ENCODE measurements at places on chromosomes 5 and 9.

- no peak for DNase-seq
These were observed 16.6 kb downstream of the USP20 start for GRCh38 chr9:129851821-129852220.

GRCh38 chr9:71758277-71758676, 10.0 kb downstream of the CEMIP2 start:
- DNase-seq: no peak

GRCh38 chr5:17455942-17456341, 42.1 kb upstream of the TAF11L2 start:
- DNase-seq: no peak

- no peak for DNase-seq
These were observed 452.9 kb upstream of the DMAC1 start for GRCh38 chr9:8252445-8252844.

GRCh38 chr5:151688436-151688835, 1.7 kb upstream of the SPARC start:
- DNase-seq: no peak

DNA sequence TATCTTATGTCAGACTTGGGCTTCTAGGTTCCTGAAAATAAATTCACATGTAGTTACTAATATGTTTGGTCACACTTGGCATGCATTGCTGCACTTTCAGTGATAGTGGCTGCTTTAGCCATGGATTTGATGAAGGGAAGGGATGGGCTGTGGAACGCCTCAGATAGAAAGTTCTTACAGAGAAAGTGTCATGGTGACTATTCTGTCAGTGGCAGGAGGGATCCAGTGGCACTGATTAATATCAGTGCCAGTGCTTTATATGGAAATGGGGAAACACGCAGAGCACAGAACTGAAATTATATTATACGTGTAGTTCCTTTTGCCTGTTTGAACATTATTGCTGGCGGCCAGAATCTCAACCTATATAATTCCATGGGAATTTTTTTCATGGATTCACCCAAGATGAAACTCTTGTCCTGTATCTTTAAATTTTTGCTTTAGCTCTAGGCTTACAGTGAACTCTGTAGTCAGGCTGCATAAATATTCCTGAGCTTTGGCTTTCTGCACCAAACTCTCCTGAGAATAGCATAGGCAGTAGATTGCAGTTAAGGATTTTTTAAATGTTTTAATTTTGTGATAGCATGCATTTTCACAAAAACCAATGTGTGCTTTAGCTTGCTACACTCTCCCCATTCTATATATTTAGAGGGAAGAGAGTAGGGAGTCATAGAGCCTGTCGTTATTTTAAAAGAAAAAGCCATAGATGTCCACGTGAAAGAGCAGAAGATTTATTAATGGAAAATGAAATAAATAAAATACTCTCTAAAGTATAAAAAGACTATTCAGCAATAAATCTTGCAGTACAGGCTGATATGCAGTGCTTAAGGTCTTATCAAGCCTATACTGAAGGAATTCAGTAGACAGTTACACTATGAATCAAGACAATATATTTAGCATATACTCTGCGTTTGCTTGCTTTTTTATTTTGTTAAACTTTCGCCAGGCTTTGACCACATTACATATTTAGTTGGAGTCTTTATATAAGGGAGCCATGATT, 98.7 kb downstream of the EDIL3 start:
- no peak for DNase-seq

DNA sequence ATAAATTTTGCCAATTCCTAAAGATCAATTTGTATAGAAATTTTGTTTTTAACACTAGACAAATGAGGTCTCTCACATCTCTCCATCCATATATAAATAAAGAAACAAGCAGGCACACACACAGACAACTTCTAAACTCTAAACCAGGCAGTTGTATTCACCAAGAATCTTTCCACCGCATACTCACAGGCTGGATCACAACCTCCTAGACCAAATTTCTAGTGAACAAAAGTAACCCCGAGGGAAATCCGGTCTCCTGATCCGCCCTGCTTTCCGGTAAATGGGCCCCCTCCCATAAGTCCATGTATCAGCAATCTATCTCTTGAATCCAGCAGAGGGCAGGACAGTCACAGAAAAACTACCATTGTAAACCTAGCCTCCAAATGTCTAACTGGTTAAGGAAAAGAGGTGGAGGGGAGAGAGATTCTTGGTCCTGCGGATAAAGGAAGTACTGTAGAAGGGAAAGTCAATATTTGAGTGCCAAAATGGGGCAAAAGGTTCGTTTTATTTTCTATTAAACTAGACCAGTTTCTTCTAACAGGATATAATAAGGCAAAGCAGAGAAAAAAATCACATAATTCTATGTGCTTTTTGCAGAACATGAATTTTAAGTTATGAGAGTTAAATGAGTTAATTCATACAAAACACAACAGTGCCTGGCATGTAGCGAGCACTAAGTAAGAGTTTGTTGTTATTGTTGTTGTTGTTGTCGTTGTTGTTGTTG, 4.8 kb upstream of the SMU1 start:
- DNase-seq: no peak

GRCh38 chr5:54881286-54882005, 103.9 kb downstream of the ESM1 start:
- no peak for DNase-seq

- no peak for DNase-seq
These were observed 337.1 kb upstream of the SGCD start for GRCh38 chr5:155989879-155990278.

DNA sequence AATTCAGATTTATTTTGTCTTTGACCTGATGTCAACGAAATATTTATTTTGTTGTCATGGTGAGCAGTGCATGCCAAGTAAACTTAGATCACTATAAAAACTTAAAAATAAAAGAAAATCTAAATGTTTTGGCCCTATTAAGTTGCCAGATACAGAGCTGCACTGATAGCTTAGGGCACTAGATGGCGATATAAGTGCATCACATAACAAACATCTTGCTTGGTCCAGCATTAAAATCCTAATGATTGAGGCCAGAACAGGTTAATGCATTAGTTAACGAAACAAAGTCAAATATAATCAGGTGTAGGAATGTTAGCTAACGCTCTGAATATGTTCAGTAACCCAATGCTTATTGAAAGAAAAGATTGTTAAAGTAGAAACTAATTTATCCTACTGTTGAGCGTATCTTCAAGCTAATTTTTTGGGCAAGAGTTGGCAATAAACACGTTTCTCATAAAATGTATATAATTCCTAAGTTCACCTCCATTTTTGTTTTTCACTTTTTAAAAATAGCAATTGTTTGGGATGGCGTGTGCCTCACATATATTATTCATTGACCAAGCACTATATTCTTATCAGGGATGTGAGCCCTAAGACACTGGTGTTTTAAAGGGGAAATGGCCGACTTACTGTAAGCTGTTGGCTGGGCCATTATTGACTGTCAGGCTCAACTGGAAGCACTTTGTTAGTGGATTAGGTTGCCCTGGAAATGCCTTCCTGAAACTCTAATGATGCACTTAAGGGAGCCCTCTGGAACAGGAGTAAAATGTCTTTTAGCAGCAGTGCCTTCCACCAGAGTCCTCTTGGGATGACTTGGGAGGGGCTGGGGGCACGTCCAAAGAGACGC, 33.3 kb downstream of the KCTD16 start:
- DNase-seq: peak; percentile 49

DNA sequence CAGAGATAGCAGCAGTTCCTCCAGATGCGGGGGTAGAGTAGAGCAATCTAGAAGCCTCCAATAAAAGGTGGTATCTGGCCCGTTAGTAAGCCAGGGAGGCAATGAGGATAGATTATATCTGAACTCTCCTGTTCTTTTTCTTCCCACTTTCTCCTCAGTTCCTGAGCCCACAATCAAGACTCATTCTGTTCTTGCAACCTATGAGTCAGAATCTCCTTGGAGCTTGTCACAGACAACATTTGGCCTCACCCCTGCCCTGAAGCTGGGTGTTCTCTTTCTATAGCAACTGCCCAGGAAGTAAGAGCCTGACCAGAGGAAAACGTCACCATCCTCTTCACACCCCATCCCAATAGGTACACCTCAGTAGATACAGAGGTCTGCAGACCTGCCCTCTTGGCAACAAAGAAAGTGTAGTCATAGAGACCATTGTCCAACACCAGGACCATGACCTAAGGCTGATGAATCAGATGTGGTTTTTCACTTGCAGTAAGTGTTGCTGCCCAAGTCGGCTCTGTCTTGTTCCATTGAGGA, 76.3 kb upstream of the PCA3 start:
- no peak for DNase-seq

DNA sequence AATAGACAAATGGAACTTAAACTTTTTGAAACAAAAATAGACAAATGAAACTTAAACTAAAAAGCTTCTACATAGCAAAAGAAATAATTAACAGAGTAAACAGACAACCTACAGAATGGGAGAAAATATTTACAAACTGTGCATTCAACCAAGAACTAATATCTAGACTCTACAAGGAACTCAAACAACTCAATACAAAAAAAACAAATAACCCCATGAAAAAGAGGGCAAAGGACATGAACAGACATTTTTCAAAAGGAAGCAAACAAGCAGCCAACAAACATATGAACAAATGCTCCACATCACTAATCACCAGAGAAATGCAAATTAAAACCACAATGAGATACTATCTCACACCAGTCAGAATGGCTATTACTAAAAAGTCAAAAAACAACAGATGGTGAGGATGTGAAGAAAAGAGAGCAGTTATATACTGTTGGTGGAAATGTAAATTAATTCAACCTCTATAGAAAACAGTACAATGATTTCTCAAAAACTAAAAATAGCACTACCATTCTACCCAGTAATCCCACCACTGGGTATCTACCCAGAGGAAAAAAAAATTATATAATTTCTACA, 170.8 kb upstream of the RGMB start:
- no peak for DNase-seq

DNA sequence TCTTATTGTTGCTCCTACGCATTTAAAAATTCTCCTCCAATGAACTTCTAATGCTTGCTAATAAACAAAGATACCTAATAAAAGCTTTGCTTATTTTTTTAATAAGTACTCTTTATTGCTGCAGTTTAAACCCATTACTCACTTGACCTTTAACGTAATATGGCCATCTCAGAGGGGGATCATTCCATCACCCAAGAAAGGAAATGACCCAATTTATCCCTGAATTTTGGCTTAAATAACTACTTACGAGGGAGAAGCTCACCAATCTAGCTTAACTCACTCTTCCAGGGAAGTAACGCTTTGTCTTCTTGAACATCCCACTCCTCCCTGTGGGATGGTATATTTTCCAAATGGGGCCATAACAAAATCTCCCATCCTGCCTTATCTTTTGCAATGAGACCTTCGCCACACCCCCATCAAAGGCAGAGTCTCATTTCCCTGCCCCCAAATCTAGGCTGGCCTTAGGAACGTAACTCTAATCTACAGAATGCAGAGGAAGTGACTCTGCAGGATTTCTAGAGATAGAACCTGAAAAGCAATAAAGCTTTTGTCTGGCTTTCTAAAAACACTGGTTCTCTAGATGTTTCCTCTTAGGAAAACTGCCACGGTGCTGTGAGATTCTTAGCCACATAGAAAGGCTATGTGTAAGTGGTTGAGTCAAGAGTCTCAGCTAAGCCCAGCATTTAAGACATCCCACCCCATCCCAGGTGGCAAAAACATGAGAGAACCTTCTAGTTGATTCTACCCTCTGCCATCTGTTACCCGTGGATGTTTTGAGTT, 310.0 kb downstream of the ASTN2 start:
- no peak for DNase-seq

- no peak for DNase-seq
These were observed 13.8 kb downstream of the VAV2 start for GRCh38 chr9:133978226-133978898.

- DNase-seq: no peak
These were observed 306.3 kb downstream of the FER start for GRCh38 chr5:109053995-109054417.

GRCh38 chr5:65926893-65927292, 518 bp downstream of the ERBIN start:
- peak; percentile 41 for DNase-seq

DNA sequence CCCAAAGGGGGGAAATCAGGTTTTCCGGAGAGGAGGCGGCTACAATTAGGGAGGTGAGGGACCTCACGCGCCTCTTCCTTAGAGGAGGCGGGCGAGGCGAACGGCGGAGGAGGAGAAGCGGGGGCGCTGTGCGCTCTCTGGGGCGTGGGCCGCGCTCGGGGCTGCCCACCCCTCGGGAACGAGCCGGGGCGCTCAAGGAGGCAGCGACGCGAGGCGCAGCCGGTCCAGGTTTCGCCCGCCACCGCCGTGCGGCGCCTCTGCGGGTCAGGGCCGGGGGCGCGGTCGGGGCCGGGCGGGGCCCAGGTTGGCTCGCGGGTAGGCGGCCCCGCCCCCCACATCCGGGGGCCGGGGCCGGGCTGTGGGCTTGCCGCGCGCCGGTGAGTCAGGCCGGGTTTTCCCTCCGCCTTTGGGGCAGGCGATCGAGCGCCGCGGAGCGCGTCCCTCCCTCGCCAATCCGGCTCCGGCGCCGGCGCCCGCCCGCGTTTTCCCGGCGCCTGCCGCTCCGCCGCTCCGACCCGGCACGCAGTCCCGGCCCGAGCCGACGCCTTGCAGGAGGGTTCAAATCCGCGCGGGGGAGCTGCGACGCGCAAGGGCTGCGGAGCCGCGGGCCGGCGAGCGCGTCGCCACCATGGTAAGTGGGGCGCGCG, at the start of gene N4BP3:
N4BP3 (plus strand) TSS at position 392 of the 647 bp plus-strand sequence. CDS start 6,052 bp downstream, outside the sequence.
- peak; percentile 67 for DNase-seq

DNA sequence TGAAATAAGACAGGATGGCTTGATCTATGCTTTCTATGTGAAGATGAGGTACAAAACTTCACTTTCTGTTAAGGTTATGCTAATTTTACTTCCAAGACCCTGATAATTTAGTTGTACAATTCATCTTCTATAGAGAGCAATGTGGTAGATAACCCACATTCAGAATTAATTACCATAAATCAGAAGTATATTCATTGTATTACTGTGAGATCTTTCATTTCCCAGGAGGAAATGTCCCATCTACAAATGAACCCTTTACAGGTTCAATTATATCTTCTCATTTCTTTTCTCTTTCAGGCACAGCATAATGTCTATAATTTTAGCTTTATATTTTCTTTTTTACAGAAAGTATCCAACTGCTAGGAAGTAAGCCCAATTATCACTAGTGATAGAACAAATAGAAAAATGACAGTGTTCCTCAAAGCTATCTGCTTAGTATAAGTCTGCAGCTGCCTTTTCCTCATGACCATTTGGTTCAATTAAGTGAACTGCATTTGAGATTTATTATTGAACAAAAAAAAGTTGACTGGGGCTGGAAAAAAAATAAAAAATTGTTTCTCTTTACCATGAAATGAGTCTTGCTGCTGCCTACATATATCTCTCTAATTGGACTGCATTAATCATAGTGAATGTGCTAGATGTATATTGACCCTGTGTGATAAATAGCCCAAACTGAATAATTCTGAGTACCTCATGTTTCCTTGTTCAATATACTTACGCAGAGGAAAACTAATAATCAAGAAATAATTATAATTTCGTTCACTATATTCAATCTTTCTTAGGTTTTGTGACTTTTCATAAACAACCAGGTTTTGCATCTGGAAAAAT, 1329.4 kb downstream of the PTPRD start:
- no peak for DNase-seq

Measured in mesothelial cell of epicardium (in vitro differentiated cells).